ENCODE measurements at places on chromosomes 2 and 18.

DNA sequence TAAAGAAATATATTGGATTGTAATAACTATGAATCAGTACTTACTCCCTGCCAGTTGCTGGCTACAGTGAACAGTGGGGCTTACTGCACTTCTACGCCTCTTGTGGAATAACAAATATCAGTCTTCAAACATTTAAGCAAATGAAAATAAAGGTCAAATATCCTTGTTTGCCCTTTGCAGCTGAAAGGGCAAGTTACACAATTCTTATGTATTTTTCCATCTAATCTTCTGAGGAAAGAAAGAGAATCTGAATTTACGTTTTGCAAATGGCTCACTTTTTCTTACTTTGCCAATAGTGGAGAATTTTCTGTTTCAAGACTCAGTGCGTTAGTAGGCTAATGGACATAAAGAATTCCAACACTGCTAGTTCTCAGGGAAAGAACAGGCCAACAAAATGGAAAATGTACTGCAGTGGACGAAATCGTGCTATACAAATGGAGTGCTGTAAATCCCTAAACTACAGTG, 157.2 kb upstream of the TMEM200C start:
- DNase-seq, result no peak

DNA sequence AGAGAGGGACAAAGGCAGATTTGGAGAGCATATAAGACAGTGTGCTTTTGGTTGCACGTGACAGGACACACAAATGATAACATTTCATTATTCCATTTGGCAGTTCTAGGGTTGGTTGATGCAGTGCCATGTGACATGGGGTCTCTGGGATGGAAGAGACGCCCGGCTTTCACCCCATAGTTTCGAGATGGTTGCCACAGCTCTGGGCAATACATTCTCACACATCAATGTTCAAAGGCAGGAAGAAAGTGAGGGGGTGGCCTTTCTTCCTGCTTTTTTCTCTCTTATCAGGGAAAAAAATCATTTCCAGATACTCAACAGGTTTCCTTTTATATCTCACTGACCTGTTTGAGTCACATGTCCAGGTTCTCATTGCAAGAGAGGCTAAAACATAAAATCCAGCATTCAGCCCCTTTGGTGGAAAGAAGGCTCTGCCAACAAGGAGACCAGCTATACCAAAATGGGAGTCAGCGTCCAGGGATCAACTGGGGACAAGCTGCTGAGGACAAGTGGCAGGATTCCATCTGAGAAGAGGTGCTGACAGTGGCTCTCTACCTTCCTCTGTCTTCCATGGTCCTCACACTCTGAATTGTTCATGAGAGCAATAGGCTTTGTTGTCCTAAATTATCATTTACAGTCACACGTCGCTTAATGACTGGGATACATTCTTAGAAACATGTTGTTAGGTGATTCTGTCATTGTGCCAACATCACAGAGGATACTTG, 29.1 kb upstream of the ANKRD44 start:
- DNase-seq, result no peak

DNA sequence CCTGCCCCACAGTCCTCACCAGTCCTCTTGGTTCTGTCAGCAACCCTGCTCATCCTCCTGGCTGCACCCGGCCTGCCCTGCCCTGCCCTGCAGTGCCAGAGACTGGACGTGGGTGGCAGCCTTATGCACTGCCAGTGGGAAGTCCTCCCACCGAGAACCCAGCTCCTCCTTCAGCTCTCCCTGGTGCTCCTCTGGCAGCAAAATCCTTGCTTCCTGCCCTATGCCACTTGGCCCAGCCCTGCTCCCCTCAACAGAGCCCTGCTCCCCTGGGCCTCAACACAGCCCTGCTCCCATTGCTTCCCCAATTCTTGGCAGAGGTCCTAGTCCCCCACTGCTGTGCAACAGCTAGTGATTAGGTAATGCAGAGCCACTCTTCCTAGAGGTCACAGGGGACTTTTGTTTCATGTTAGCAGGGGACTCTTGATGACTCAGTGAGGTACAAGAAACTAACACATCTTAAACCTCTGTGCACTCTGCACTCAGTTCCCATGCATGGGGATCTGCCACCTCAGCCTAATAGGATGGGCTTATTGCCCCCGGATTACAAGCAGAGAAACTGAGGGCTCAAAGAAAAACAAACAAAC, 58.0 kb upstream of the EDAR start:
- no peak for DNase-seq

DNA sequence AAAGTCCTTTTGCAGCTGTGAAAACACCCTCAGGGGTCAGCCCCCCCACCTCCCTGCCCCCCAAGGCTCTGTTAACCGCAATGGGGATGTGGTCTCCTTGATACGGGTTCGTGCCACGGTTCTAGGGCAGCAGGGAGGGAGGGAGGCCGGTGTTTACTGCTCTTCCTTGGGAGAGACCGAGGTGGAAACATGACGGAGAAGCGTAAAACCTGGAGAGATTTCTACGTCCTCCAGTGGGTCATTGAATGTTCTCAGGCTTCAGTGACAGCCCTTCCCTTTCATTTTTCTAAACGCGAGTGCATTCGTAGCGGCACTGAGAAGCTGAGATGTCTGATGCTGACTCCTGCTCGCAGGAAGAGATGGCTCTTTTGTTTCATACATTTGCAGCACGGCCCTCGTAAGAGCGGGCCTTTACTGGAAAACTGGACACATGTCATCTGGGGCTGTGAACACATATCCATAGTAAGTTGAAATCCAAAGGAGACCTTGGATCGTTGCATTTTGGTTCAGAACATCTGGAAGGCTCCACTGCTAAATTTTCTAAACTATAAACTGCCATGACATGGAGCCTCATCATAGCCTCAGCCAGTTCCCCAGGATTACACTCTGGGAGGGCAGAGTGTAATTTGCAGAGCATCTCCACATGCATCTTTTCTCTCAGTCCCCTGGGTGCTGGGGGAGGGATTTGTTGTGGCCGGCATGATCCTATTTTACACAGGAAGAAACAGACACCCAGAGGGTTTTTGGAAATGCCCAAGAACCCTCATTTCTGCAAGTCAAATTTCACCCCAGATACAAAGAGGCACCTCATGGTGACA, 40.6 kb upstream of the HDAC4 start:
- DNase-seq, result no peak

DNA sequence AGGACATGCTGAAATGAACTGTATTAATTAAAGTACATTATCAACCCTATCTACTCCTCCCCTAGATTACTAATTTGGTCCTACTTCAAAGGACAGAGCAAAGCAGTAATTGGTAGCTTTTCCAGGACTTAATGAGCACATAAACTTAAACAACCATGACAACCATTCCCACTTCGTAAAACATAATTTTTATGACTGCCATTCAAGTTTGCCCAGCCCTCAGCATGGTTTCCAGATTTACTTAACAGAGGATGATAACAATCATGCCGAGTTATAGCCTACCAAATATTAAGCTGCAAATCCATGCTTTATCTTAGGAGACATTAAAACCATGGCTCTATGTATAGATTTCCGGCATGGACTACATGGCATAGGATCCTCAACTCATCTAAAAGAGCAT, 401.1 kb upstream of the CHAC2 start:
- DNase-seq, result no peak

DNA sequence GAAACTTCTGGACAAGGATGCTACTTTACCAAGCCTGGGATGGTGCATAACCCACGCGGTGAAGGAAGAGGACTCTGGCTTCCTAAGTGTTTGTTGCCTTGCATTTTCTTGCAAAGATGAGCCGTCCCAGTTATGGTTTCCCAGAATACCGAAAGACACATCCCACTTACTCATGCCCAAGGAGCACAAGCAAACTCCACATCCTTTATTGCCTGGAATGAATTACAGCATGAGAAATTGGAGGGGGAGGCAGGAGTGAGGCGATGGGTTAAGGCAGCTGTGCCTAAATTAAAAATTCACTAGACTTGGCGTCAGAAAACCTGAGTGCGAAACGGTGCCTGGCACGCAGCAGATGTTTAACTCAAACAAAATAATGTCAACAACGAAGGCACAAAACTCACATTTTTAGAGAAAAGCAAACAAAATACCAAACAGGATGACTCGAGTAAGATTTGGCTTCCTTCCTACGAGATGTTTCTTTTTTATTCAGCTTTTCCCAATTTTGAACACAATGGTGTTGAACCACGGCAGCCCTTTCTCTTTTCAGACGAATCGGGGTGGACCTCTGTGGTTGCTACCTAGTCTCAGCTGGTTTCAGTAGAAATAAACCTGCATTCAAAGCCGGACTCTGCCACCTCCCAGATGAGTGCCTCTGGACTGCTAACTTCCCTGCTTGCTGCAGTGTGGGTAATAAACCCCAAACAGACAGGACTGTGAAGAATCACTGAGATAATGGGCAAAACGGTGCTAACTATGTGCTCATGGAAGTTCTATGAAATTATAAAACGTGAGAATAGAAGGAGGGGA, 100.3 kb upstream of the NCK2 start:
- peak; percentile 56 for DNase-seq

GRCh38 chr2:46171411-46171953, 125.7 kb upstream of the EPAS1 start:
- DNase-seq, result peak; percentile 79

- no peak for DNase-seq
These were observed 441.7 kb downstream of the EPHA4 start for GRCh38 chr2:221130431-221130830.

DNA sequence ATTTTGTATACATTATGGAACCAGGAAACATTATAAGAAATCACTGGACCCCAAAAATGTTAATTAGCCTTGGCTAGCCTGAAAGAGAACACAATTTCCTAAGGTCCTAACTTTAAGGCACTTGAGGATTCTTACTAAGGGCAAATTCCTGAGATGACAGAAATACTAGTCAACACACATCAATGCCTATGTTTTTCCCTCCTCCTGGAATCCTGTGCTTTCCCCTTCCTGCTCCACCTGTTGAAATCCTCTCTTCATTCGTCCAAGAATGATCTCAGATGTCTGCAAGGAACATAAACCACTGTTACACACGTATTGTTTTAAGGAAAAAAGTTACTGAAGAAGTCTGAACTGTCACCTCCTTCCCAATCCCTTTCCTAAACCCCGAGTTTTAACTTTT, 21.2 kb upstream of the DARS1 start:
- peak; percentile 39 for DNase-seq

GRCh38 chr2:235868645-235869044, 299.5 kb downstream of the GBX2 start:
- no peak for DNase-seq

- DNase-seq, result no peak
These were observed at the start of gene L3MBTL4 for GRCh38 chr18:6414723-6415417. Gene L3MBTL4 (minus strand): TSS chr18:6414911. CDS start chr18:6311625, 103,286 bp downstream.

DNA sequence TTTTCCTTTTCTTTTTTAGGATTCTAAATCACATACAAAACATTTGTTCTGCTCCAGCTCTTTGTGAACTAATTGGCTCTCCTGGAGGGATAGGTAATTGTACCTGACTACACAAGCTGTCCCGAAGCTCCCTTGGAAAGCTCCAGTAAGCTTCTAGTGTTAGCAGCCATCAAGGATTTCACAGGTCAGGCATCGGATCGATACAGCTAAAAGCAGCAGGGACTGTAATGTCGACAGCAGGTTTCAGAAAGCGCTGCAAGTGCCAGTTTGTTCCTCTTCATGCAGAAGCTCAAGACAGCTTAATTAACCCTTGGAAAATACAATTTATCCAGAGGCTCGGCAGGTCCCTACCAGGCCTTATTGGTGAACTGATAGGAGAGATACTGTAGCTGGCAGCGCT, 87.2 kb upstream of the VRK2 start:
- DNase-seq, result no peak

DNA sequence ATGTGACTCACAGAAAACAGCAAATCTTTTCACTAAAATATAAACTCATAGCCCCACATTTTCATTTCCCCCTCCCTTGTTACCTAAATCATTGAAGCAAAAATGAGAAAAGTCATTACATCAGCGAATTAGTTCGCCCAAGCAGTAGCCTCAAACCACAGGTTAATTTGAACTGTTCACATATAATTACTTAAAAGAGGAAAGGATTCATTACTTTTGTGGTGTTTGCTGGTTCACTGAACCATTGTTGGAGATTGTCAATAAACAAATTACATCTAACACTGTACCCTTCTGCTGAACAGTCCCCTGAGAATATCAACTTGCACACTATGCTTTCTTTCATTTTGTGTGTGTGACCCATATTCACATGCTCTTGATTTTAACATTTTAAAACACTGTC, 238.7 kb downstream of the ERBB4 start:
- DNase-seq, result no peak

GRCh38 chr2:205461169-205461568, 221.1 kb upstream of the NRP2 start:
- DNase-seq, result no peak

- DNase-seq, result no peak
These were observed 17.6 kb upstream of the CLIP4 start for GRCh38 chr2:29097569-29097968.

DNA sequence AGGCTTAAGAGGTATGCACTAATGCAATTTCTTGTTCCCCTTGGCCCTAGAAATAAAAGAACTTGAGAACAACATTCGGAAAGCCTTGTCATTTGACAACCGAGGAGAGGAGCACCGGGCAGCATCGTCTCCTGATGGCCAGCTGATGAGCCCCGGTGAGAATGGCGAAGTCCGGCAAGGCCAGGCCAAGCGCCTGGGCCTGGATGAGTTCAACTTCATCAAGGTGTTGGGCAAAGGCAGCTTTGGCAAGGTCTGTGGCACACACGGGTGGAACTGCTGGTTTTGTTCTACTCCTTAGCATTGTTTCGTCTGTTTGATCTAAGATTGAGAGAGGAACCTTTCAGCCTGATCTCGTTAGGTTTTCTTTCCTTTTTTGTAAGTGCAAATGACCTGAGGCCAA, 289.8 kb upstream of the EPAS1 start:
- DNase-seq, result no peak

DNA sequence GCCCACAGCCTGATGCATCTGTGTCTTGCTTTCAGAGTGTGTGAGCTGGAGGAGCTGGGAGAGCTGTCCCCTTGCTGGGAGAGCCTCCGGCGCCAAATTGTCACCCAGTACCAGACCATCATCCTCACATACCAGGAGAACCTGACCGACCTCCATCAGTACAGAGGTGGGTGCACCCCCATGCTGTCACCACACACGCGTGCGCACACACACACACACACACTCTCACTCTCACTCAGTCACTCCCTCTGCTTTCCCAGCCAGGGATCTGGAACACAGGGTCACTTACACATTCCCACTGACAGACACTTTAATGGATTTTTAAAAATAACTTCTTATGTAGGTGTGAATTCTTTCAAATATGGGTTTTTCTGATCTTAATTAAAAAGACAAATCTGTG, 64.5 kb downstream of the COA5 start:
- DNase-seq, result no peak

GRCh38 chr2:96143848-96144480, 1.3 kb downstream of the DUSP2 start:
- DNase-seq, result no peak

GRCh38 chr2:45439788-45440773, 171.0 kb downstream of the SRBD1 start:
- DNase-seq, result peak; percentile 40

- DNase-seq, result no peak
These were observed 12.8 kb upstream of the EFEMP1 start for GRCh38 chr2:55936351-55936750.

GRCh38 chr2:39380525-39381150, 56.4 kb downstream of the MAP4K3 start:
- DNase-seq, result peak; percentile 58

- peak; percentile 68 for DNase-seq
These were observed 1.9 kb downstream of the CLK1 start for GRCh38 chr2:200862532-200863000.

- no peak for DNase-seq
These were observed 963 bp downstream of the GNLY start for GRCh38 chr2:85695121-85695520.

All from fibroblast of skin of right biceps (primary cell).